ENCODE measurements at places on chromosomes 7 and 10.

GRCh38 chr7:28442540-28443420 is 30.5 kb downstream of the CREB5 start:
- no peak for DNase-seq

DNA sequence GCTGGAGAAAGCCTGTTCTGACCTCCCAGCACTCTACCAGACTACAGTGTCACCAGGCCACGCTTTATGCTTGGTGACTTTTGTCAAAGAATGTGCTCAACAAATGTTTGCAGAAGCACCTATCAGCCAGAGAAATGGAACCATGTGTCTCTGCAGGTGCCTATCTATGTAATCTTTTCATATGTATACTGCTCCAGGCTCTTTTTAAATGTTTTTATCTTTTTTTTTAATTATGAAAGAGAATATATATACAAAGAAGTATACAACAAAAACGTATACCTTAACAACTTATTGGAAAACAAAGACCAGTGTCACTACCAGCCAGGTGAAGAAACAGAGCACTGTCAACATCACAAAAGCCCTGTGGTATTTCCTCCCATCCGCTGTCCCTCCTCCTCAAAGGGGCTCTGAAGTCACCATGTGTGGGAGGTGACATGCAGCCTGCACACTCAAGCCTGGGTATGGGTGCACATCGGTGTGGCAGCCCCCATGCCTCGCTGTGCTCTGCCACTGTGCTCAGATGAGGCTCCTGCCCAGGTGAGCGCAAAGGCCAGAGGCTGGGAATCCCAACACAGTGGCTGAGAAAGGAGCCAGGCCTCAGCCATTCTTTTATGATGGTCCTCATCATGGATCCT is 120.6 kb downstream of the CLEC2L start:
- no peak for DNase-seq

DNA sequence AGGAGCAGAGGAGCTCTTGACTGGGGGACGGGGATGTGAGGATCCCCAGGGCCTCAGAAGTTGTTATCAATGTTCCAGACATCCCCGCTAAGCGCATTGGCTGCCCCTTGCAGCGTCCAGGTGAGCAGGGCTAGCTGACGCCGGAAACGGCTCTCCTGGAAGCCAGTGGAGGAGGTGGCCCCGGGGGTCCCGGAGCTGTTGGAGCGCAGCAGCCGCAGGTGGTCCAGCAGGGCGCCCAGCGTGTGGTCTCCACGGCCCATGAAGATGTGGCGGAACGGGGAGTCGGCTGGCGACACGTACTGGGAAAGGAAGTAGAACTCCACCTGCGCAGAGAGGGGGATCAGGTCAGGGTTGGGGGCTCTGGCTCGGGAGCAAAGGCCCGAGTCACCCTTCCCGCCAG is 8.5 kb downstream of the MOSPD3 start:
- no peak for DNase-seq

DNA sequence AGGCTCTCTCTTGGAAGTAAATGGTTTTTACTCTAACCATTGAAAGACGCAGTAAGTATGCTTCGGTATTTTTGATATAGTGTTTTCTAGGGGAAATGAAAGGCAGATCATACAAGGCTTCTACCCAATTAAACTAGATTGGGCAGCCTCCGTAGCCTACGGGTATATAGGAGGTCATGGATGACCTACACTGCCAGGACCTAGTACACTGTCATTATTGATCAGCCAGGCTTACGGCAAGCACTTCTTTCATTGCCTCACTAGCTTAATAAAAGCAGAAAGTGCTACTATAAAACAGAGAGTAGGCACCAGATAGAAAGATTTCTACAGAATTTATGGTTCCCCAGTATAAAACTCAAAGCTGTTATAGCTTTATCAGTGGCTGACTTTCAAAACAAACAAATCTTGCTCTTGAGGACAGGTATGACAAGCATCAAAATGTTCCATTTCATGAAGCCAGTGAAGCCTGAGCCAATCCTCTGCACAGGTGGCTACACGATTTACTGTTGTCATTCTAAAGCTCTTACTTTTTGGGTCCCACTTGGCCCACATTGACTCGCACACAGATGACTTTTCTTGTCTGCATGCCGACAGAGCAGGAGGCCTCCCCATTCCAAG is 358.1 kb downstream of the THSD7A start:
- no peak for DNase-seq

DNA sequence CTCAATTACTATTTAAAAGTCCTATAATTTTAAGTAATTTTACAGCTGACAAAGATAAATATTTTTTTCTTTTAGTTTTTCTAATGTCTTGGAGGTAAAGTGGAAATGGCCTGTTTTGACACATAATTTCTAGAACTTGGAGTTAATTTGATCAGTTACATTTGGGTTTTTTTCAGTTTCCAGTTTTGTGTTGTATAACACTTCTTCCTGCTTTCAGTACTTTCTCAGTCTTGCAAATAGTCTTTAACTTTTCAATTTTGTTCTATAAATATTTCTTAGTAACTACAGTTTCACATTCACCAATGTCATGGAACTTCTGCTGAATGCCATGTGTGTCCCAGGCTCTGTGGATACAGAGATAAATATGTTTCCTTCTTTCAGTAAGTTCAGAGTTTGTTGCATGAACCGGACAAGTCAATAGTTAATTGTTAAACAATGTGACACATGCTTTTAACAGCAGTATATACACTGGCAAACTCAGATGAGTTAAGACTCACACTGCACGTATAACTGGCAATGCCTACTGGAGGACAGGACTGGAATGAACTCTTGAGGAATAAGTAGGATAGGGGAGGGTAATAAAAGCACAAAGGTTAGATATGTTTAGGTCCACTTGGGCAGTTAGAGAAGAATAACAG is 4.6 kb downstream of the SHOC2 start:
- no peak for DNase-seq

- no peak for DNase-seq
Observed at GRCh38 chr10:68756766-68757165, 35.7 kb downstream of the CCAR1 start.

GRCh38 chr7:102425639-102426267 is 7.6 kb upstream of the ORAI2 start:
- DNase-seq = peak; percentile 90

DNA sequence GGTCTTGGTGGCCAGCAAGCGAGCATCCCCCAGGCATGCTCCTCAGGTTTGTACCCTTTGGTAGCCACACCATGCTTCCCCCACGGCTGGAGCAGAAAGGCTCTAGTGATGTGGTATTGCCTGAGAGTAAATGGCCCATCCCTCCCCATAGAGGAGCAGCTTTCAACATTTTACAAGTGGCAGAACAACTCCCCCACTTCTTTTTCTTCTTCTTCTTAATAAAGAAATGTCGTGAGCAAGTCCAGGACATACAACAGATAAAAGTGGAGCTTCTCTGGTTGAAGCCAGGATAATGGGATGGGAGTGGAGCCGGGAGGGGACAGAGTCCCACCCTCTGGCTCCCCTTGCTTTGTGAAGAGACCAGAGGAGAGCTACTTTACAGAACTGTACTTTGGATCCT is 131.5 kb downstream of the ANLN start:
- DNase-seq = no peak

DNA sequence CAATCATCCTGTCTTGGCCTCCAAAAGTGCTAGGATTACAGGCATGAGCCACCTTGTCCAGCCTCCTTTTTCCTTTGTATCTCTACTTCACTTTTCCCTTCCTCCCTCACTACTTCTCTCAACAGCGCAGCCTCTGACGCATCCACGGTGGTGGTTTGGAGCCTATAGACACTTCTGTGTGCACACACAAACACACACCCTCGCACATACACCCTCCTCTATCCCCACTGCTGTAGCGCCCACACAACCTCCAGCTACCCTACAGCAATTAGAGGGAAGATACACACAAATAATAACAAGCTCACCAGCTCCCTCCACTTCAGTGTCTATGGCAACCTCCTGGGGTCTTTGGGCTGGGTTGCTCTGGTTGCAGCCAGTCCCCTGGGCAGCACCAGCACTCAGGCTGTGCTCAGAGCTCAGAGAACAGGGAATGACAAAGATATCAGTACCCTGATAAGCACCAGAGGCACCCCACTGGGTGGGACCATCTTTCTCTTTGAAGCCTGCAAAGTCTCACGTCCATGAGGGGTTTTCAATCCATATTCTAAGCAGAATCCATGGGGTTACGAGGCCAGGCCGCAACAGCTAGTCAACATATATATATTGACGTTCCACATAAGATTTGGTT is 3.3 kb upstream of the CAMK2G start:
- no peak for DNase-seq

DNA sequence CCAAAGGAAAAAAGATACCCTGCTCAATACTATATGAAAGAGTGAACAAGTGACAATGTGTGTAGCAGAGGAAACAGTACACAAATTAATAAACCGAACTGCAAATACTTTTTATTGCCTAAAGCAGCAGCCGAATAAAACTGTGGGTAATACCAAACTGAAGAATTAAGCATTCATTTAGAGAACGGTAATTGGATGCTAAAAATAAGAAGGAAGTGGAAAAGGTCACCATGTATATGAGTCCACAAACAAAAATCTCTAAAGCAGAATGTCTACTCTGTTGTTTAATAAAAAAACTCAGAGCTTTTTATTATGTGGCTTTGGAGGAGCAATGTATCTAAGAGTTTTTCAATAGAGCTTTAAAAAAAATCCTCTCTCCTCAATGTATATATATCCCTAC is 87.9 kb downstream of the ETV1 start:
- DNase-seq = no peak

- no peak for DNase-seq
Observed at GRCh38 chr7:149856583-149856982, 17.2 kb upstream of the ATP6V0E2 start.

DNA sequence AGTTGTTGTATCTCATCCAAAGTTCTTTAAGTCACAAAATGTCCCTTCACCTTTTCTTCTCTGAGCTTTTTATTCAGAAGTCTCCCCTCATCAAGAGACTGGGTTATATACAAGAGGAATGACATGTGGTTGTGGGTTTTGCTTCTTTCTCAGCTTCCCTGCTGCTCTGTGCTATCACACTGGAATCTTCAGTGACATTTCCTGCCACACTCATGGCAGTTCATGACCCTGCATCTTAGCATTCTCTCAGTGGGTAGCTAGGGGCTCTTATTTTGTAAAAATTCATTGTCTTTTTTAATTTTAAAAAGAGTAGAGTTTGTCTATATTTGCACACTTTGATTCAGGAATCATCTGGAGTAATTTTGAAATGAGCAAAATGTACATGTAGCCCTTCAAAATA is 236.9 kb upstream of the TMEM229A start:
- DNase-seq = no peak
